ENCODE measurements at places on chromosomes 4 and X. TPM values are rescaled to one million over a fixed set of nuclear protein-coding genes. Genes with fewer than 3 reads are reported as not detected.

TMEM35A gene
- total RNA-seq, result not detected

DNA sequence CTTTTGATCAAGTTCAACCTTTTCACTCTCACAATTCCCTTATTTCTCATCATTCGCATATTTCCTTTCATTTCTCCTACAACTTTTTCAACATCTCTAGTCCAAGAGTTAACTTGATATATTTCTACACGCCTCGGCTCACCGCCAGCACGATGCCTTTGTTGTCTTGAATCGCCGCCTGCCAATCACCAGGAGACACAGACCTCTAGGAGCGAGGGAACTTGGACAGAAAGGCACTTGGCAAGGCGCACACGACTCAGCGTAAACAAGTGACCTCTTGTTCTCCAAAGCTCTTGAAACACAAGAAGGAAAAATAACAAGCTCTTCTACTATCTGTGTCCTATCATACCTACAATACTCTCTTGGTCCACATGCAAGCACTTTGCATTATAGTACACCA, 27.1 kb upstream of the RBMX start:
- no peak overlapping the region for H3K27ac ChIP-seq
- no peak overlapping the region for H3K4me3 ChIP-seq
- H3K4me1 ChIP-seq, result peaks cover 8% of the 10 kb centered on the region
- no peaks in the 10 kb centered on the region for H3K36me3 ChIP-seq

DNA sequence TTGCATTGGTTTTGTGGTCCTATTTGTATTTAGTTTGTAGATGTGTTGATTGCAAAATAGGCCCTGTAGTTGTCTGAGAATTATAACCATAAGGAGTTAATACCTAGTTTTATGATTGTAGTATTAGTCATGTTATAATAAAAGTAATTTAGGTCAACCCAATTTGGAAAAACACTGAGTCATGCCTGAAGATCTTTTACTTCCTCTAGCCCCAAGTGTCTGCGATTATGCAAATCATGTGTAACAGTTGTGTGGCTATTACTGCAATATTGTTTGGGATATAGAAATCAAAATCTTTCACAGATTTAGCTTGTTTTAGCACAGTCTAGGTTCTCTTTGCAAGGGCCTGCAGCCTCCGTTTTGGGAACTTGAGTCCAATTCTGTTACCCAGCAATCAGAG, 12.6 kb downstream of the SRD5A3 start:
- H3K4me3 ChIP-seq, result no peak overlapping the region
- no peaks in the 10 kb centered on the region for H3K36me3 ChIP-seq
- peaks cover 40% of the 10 kb centered on the region for H3K4me1 ChIP-seq
- DNase-seq, result peak; percentile 25
- no peaks in the 10 kb centered on the region for H3K27me3 ChIP-seq

- no peak for DNase-seq
- H3K27ac ChIP-seq, result no peak overlapping the region
- H3K4me1 ChIP-seq, result no peaks in the 10 kb centered on the region
- H3K36me3 ChIP-seq, result no peaks in the 10 kb centered on the region
- peaks cover 3% of the 10 kb centered on the region for H3K27me3 ChIP-seq
Observed at GRCh38 chr4:81550388-81550859, 78.7 kb upstream of the RASGEF1B start.

DNA sequence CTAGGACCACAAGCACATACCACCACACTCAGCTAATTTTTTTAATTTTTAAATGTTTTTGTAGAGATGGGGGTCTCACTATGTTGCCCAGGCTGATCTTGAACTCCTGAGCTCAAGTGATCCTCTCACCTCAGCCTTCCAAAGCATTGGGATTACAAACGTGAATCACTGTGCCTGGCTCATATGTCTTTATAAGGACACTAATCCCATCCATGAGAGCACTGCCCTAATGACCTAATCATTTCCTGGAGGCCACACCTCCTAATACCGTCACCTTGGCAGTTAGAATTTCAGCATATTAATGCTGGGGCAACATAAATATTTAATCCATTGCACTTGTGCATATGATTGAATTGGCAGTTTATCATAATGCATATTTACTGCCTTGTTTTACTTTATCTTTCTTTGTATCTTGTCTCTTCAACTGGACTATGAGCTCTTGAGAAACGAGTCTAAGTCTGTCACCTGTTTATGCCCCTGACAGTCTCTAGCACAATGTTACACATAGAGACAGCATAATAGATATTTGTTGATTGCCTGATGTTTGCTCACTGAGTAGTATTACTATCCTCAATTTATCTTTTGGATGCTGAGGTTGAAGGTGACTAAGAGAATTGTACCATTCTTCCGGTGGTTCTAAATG, 172.0 kb downstream of the AASDH start:
- H3K4me3 ChIP-seq, result no peak overlapping the region
- H3K27me3 ChIP-seq, result peaks cover 7% of the 10 kb centered on the region
- DNase-seq, result no peak

Measured in SJSA1 (cell line).